NCI-H2081 (cell line): ENCODE measurements at places on chromosomes 16 and 17.

- peak; percentile 57 for DNase-seq
Observed at GRCh38 chr17:73430848-73431247, 119.0 kb upstream of the CDC42EP4 start.

DNA sequence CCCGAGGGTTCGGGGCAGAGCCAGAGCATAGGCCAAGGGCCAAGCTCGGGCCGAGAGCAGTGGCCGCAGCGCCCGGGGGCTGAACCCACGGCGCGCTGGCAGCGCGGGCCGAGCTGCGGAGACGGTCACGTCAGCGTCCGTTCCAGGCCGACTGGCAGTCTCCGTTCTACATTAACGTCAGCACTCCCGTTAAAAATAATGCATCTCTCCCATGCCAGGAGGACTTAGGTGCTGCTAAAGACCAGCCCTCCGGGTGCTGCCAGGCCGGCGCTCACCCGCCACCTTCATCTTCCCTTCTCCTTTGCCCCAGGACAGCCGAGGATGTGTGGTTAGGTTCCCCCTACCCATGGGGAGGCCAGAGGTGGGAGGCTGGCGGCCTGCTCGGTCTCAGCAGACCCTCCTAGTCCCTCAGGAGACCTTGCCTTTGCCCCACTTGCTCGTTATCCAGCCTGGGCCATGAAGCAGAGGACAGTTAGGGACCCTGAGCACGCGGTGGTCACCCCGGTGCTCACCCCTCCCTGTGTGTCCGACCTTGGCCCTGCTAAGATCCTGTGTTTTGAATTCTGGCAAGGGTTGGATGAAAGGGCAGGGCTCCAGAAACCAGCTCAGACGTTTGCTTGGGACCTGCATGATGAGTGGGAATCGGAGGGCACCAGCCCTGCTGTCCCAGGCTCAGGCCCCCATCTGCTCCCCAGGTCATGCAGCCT lies 572 bp downstream of the MPG start:
- no peak for DNase-seq

GRCh38 chr16:67279296-67280089 lies at the start of gene PLEKHG4:
Gene PLEKHG4, plus strand, starts transcription at chr16:67279532. Its CDS starts 513 bp downstream, at chr16:67280045.
- peak; percentile 62 for DNase-seq

DNA sequence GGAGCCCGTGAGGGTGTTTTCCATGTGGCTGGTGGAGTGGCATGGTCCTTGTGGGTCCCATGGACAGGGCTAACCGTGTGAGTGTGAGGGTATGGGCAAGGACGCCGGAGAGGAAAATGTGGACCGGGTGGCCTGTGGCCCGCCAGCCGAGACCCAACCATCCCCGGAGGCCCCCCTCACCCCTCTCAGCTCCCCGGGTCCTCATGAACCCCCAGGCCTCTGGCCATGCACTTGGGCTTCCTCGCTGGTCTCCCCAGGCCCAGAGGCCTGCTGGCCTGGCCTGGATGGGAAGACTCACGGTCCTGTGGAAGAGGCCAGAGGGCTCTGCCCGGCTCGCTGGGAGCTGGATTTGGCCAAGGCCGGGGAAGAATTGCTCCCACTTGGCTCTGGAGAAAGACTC lies 13.1 kb downstream of the RAP1GAP2 start:
- no peak for DNase-seq

- no peak for DNase-seq
Observed at GRCh38 chr16:80752541-80752940, 51.9 kb downstream of the CDYL2 start.

DNA sequence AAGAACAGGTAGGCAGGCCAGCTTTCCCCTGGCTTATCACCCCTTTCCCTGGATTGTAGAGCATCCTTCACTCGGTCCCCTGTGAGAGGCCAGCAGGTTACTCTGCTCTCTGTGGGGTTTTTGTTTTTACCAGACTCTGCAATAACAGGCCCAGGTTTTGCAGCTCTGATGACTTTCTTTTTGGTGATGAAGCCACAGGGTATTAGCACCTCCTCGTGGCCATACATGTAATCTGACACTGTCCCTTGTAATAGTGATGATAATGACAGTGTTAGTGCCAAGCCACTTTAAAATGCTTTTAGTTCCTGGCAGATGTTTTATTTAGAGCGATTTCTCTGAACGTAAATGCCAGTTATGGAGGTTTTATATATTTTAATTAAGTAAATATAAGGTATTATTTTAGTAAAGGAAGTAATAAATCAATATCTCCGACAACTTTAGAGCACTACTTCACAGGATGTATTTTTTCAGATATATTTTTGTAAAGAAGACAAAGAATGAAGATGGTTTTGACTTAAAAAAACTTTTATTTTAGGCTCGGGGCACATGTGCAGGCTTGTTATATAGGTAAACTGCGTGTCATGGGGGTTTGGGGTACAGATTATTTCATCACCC lies 38.0 kb upstream of the CPHXL start:
- DNase-seq, result peak; percentile 63

DNA sequence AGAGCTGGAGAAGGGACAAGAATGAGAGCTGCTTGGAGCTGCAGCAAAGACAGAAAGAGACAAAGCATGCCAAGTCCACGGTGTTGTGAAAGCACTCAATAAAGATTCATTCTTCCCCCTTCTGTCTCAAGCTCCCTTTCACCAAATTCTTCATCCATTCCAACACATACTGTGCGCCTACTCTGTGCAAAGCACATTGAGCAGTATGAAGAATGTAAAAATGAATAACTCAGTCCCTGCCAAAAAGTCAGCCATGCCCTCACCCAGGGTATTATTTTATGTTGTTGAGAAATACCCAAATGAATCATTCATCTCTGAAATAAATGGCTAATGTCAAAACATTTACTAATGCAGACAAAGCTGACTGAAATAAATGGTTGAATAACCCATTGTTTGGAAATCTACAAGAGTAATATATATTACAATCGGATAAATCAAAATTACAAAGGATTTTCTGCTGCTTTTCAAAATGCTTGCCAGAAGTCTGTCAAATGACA lies 282.9 kb upstream of the IRX5 start:
- DNase-seq, result peak; percentile 5

DNA sequence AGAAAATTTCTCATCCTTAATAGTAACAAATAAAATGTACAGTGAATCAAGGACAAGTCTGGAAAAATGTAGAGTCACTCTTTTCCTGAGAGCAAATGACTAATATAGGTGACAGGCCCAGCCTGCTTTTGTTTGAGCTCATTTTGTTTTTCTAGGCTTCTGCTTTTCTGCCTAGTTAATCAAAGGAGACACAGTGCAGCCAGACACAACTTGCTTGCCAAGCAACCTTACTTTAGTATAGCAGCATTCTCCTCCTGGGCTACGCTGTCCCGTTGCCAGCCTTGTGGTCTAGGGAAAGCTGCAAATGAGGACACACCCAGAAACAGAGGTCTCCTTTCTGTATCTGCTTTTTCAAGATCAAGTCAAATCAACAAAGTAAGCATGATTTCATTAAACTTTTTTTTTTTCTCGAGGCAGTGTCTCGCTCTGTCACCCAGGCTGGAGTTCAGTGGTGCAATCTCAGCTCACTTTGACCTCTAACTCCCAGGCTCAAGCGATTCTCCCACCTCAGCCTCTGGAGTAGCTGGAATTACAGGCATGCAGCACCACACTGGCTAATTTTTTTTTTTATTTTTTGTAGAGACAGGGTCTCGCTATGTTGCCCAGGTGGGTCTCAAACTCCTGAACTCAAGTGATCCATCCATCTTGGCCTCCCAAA lies 17.2 kb downstream of the GINS3 start:
- no peak for DNase-seq

- no peak for DNase-seq
Observed at GRCh38 chr16:65121870-65122723, at the start of gene CDH11. Gene CDH11, minus strand, starts transcription at chr16:65122063. Its CDS starts 117,194 bp downstream, at chr16:65004869.

DNA sequence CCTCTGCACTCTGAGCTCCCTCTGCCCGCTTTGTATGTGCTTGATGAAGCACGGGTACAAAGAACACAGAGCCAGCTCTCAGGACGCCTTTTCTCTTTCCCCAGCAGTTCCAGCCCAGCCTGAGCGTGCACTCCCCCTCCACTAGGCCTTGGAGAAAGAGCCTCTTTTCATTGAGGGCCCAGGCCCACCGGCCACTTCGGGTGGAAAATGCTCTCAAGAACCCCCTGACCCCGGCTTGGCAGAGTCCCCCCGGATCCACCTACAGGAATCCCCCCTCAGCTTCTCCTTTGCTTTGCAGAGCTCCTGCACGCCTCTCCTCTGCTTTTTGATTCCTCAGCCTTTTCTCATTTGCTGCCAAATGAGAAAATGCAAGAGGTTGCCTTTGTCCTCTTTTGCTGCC lies 30.2 kb downstream of the MRC2 start:
- DNase-seq, result no peak
